ENCODE measurements at places on chromosomes 2 and 18. TPM values are rescaled to one million over a fixed set of nuclear protein-coding genes. Genes with fewer than 3 reads are reported as not detected.
A peak's percentile ranks its signal among the peaks of the same experiment; 100 is the strongest.

GRCh38 chr18:55396979-55397378 lies 191.0 kb downstream of the TCF4 start:
- H3K4me3 ChIP-seq = no peak overlapping the region
- no peaks in the 10 kb centered on the region for H3K36me3 ChIP-seq
- H3K4me1 ChIP-seq = peaks cover 38% of the 10 kb centered on the region
- H3K27me3 ChIP-seq = no peaks in the 10 kb centered on the region
- no peak overlapping the region for H3K27ac ChIP-seq
- DNase-seq = no peak

- no peaks in the 10 kb centered on the region for H3K27me3 ChIP-seq
- H3K4me1 ChIP-seq = peaks cover 10% of the 10 kb centered on the region
- no peaks in the 10 kb centered on the region for H3K36me3 ChIP-seq
- H3K4me3 ChIP-seq = peak overlapping the region; percentile 44
- H3K27ac ChIP-seq = no peak overlapping the region
Observed at GRCh38 chr2:74464406-74464805, 776 bp downstream of the MOGS start.

RAPH1 gene
- 5.1 TPM for polyA plus RNA-seq

SGPP2 gene
- polyA plus RNA-seq = not detected

GRCh38 chr18:79631761-79632446 lies 47.7 kb upstream of the CTDP1 start:
- no peaks in the 10 kb centered on the region for H3K4me1 ChIP-seq
- DNase-seq = no peak
- no peak overlapping the region for H3K4me3 ChIP-seq
- H3K36me3 ChIP-seq = no peaks in the 10 kb centered on the region

GRCh38 chr2:162769066-162769465 lies 69.5 kb downstream of the KCNH7 start:
- no peaks in the 10 kb centered on the region for H3K36me3 ChIP-seq
- no peak for DNase-seq
- H3K4me1 ChIP-seq = no peaks in the 10 kb centered on the region
- H3K27me3 ChIP-seq = no peaks in the 10 kb centered on the region
- H3K27ac ChIP-seq = no peak overlapping the region

Data from endothelial cell of umbilical vein (primary cell).